Body of pancreas (tissue), 4 donors: ENCODE measurements at places on chromosomes 5 and 9.

DNA sequence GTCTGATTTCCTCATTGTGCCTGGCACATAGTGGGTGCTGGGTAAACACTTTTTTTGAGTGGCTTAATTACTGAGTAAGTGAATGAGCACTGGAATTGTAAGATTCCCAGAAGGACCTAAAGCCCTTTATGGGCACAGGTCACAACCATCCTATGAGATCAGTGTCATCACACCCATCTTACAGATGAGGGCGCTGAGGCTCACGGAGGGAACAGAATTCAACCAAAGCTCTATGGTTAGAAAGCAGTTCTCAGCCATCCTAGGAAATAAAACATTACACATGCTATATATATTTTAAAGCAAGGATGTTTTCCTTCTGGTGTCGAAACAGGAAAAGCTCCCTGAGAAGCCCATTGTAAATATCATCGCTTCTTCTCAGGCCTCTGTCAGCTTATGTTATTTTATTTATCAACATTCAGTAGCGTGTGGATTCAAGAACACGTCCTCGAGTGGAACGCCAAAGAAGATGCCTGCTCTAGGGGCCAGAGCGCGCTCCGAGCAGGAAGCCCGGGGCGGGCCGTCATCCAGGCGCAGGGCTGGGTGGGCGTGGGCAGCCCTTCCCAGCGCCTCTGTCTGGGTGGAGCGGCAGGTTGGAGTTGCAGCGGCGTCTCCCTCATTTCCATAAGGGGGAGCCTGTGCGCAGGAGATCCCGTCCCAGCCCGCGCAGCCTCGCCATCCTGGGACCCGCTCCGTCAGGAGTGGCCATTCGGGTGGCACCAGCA, 155.8 kb upstream of the SMIM23 start:
- no peak for DNase-seq

DNA sequence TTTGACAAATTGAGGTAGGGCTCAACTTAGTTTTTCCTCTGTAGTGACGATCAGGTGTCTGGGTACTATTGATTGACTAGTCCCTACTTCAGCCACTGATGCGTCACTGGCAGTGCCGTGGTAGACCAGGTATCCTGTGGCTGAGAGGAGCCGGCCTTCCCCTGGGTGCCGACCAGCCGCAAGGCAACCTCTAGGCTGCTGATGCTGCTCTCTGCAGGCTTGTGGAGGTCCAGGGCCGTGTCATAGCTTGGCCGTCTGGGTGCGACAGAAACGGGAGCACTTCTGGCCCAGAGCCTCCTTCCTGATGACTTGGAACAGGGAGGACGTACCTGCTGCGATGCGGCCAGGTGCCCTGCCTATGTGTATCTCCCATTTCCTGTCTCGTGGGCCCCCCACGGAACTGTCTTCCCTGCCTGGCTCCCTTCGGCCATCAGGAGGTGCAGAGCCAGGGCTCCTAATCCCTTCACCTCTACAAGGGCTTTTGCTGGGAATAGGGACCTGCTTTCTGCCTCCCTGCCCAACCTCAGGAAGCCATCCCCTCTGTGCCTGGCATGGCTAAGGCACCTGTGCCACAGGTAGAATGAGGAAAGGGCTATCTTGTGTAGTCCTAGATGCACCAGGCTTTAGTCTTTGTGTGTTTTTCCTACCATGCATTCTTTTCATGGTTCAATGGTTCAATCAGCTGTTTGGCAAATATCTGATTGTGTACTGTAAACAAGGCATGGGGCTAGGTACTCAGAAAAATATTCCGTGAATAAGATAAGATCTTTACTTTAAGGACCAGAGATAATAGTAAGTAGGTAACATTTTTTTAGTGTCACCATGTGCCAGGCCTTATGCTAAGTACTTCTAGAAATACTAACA, 44.6 kb downstream of the MVB12B start:
- DNase-seq = no peak

DNA sequence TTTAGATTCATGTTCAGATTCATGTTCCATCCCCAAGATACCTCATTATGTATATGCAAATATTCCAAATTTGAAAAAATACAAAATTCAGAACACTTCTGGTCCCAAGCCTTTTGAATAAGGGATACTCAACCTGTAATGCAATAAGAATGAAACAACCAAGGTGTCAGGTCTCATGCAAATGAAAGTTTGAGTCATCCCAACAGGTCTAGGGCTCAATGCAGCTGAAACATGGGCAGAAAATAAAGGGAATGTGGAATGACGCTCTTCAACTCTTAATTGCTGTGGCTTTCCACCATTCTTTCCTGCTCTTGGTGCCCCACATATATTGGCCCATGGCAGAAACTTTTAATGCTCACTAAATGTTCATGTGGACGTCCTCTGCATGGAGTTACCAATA, 107.3 kb upstream of the DAPK1 start:
- no peak for DNase-seq

DNA sequence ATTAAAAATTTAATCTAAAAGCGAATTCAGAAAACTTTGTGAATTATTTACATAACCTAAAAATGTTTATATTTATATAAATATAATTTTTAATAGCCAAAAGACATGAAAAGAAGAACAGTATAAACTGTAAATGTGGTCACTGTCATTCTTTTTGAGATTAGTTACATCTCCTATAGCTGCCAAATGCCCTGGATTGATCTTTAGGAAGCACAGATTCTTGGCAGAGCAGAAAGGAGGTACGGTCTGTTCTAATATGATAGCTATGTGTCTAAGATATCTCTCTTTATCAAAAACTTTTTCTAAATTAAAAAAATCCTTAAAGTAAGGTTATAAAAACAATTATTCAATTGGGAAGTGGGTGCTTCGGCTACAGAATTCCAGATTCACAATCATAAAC, 151.0 kb downstream of the LPAR1 start:
- no peak for DNase-seq

GRCh38 chr5:89097103-89097502, 214.1 kb upstream of the MEF2C start:
- DNase-seq = no peak

DNA sequence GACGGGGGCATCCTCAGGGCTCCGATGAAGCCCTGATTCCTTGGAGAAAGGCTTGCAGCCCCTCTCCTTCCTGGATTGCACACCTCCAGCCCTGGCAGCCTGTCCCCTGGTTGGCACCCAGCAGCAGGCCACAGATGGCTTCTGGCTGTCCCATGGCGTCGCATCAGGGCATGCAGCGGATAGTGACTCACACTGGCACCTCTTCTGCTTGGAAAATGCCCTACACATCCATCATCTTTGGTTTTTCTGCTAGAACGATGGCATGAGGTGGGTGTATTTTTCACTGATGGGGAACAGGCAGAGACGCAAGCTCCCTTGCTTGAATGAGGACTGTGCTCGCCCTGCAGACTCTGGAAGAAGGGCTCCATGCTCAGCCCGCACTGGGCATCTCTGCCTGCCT, 23.2 kb upstream of the IER5L start:
- no peak for DNase-seq

- DNase-seq = no peak
Observed at GRCh38 chr9:121328876-121329681, 41.0 kb downstream of the STOM start.
